ENCODE measurements at places on chromosomes 3 and 15.
A peak's percentile ranks its signal among the peaks of the same experiment; 100 is the strongest.

DNA sequence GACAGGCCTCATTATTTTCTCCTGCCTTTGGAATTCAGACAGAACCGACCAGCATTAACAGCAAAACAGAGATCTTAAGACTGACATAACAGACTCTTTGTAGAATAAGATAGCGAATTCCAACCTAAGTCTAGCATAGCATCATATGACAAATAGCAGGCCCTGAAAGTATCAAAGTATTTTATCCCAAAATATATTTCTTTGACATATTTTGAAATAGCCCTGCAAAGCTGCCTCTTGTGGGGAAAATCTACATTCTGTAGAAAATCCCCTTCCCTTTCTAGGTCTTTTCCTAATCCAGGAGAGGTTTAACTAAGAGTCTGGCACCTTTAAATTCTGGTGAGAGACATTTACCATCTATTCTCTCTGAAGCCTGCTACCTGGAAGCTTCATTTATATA lies 34.4 kb upstream of the STRIT1 start:
- DNase-seq: no peak

- no peak for DNase-seq
These were observed 84.2 kb downstream of the FGF7 start for GRCh38 chr15:49507261-49507660.

DNA sequence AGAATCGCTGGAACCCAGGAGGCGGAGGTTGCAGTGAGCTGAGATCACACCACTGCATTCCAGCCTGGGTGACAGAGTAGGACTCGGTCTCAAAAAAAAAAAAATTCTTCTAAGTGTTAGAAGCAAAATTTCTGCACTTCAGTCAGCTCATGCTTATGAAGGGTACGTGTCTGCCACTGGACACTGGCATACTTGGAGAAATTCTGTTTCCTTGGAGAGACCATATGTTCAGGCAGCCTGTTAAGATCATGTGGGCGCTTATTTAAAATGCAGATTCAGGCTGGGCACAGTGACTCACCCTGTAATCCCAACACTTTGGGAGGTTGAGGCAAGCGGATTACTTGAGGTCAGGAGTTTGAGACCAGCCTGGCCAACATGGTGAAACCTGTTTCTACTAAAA lies 85.6 kb upstream of the IQSEC1 start:
- no peak for DNase-seq

DNA sequence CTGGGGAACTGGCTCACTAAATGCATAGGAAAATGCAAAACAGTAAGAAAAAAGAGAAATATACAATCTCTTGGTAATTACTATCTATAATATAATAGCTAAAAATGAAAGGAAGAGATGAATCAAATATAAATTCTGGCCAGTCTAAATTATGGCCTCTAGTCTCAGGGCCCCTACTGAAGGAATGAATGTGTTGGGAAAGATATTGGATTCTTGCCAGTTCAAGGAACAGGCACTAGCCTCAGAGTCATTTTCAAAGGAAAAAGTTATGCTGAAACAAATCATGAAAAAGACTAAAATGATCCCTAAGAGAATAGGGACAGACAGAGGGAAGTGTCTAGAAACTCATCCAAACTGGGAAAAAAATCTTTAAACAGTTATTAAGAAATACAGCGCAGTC lies 62.4 kb downstream of the C3orf80 start:
- DNase-seq: no peak

DNA sequence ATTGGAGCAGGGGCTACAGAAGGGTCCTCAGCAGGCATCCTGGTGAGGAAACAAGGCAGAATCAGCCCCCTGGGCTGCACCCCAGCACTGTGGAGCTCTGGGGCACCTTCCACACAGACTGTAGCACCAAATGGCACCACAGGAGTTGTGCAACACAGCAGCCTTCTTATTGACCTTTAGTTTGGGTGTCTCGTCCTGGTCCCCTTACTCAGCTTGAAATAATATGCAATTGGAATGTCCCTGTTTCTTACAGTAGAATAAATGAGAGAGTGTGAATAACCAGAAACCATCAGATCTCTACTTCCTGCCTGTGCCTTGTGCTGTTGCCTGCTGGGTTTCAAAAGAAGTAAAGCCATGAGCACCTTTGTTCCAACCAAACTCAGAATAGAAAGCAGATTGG lies 44.5 kb downstream of the RPLP1 start:
- no peak for DNase-seq

GRCh38 chr3:193637831-193638230 lies 44.8 kb downstream of the OPA1 start:
- no peak for DNase-seq

- no peak for DNase-seq
These were observed 27.0 kb downstream of the ATRIP start for GRCh38 chr3:48473617-48473952.

GRCh38 chr3:63803911-63804310 lies 15.2 kb upstream of the C3orf49 start:
- DNase-seq: no peak

DNA sequence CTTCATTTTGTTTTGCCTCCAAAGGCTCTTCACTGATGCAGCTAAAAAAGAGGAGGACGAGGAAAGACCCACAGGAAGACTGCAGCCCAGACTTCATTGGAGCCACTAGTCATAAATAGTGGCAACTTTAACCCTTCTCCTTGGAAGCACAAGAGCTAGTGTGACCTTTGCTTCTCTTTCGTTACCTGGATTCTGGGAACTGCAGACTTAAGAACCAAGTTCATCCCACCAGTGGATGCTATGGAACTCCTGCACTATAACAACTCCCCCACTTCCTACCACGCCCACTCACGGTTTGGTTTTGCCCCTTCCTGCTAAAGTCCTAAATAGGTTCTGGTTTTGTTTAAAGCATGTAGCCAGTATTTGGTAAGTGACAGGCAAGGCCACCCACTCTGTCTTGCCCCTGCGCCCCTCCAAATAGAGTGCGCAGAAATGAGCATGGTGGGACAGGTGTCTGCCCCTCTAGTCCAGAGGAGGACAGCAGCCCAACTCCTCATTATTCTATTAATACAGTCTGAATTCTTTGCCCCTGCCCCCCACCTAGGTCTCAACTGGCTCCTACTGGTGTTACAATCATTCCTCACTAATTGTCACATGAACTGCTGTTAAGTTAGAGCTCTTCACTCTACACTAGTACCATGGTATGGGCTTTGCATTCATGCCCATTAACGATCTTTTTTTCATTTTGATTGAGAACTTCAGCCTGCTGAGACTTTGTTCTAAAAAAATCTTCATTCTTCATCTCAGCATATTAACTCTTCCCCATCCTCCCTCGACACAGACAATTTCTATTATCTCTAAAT lies 504.6 kb downstream of the FOXP1 start:
- DNase-seq: no peak

DNA sequence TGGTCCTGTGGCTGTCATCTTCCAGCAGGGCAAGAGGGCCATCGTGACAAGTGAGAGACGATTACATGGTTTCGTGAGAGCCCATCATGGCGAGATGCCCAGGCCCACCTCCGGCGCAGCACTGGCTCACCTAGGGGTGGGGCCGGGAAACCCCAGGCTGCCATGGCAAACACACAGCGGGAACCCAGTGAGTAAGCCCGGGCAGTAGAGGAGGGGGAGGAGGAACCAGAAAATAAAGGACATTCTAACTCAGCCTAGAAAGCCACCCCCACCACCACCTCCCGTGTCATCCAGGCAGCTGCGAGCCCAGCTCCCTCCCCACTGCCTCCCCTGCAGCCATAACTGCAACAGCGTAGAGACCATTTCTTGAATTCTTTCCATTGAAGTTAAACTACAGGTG lies 52.3 kb downstream of the PCSK6 start:
- DNase-seq: no peak

- no peak for DNase-seq
These were observed 454.0 kb upstream of the ROBO2 start for GRCh38 chr3:76585794-76586392.

- DNase-seq: no peak
These were observed 17.1 kb downstream of the LEKR1 start for GRCh38 chr3:156843071-156843808.

- DNase-seq: no peak
These were observed 45.1 kb upstream of the CP start for GRCh38 chr3:149266736-149267135.

- no peak for DNase-seq
These were observed 19.8 kb downstream of the GNB5 start for GRCh38 chr15:52171386-52171785.

- no peak for DNase-seq
These were observed 126.9 kb upstream of the CNTN4 start for GRCh38 chr3:1971780-1972179.

GRCh38 chr3:99901200-99901926 lies 83.7 kb downstream of the CMSS1 start:
- DNase-seq: no peak

DNA sequence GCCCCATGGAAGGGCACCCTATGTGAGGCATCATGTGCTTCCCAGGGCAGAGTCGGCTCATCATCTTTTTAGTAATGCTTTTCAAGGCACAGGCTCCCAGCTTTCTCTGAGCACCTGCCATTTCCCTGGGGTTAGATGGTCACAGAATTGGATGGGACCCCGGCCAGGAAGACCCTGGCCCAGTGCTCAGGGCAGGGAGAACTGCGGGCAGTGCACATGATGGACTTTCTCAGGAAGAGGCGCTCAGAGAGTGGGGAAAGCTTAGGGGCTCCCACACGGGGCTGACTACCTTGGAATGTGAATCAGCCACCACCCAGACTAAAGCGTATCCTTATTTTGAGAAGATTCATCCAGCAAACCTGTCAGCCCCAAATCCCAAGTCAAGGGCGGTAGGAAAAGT lies 16.5 kb upstream of the SKOR1 start:
- no peak for DNase-seq

- DNase-seq: peak; percentile 33
These were observed 2.1 kb downstream of the CD47 start for GRCh38 chr3:108088697-108089096.

DNA sequence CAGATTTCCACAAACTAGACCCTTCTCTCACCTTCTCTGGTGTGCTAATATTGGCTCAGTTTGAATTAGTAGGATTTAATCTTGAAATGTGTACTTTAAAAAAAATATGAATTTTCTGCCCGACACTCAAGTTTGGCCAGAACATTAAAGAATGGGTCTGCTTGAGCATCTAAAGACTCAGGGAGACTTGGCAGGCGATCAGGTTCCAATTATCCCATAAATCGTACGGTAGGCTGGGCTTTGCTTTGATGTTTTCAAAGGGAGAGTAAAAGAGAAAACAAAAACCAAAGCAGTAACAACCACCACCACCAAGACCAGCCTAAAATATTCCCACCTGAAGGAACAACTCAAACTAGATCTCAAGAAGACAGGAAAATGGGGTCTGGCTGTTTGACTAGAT lies 230.8 kb downstream of the EBLN2 start:
- DNase-seq: no peak

GRCh38 chr3:139434764-139435307 lies 41.5 kb downstream of the RBP2 start:
- DNase-seq: no peak

- DNase-seq: no peak
These were observed 44.0 kb downstream of the EDEM1 start for GRCh38 chr3:5231487-5231886.

- DNase-seq: no peak
These were observed 237.5 kb upstream of the CHRM5 start for GRCh38 chr15:33730815-33731214.

DNA sequence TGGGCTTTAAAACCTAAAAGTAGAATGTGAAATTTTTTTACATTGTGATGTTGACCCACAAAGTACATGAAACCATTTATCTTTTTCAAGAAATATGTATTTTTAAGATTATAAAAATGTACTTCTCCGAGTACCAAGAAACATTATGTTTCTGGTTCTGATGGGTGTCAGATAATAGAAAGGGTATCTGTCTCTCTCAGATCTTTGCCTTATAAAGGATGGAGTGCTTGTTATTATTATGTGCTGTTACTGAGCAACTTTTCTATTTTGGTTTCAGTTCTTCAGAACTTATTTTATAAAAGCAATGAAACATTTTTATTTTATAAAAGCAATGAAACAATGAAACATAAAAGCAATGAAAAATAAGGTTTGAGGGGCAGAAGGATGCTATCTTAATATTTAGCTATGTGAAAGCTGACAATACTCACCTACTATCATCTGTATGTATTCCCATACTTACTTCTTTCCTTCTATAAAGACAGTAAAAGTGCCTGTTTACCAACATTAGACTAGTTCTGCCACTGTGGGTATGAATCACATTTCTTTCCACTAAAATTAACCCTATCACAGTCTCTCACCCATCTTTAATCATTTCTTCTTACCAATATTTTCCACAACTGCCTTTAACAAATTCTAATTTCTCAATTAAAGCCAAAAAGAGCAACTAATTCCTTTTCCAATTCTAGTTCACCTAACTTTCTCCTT lies 540.7 kb upstream of the KCNMB2 start:
- no peak for DNase-seq

GRCh38 chr3:106210923-106211322 lies 342.1 kb upstream of the CBLB start:
- no peak for DNase-seq

DNA sequence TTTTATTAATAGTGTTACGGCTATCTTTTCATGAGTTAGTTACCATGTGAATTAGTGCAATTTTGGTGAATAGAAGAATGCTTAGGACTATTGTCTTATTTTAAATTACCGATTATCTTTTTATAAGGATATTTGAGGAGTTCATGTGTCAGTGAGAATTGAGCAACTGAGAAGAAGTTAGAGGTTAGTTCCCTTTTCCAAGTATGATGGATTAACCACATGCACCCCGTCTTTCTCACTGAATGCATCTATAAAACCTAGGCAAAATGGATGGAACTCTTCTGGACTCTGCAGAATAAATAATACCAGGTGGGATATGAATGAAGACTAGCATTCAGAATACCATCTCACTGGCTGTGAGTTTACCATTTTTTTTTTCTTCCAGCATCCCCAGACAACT lies 74.3 kb downstream of the TCF12 start:
- DNase-seq: no peak

- DNase-seq: no peak
These were observed 41.4 kb downstream of the NFKBIZ start for GRCh38 chr3:101890716-101891115.

GRCh38 chr3:135166266-135166825 lies 371.3 kb downstream of the EPHB1 start:
- no peak for DNase-seq

DNA sequence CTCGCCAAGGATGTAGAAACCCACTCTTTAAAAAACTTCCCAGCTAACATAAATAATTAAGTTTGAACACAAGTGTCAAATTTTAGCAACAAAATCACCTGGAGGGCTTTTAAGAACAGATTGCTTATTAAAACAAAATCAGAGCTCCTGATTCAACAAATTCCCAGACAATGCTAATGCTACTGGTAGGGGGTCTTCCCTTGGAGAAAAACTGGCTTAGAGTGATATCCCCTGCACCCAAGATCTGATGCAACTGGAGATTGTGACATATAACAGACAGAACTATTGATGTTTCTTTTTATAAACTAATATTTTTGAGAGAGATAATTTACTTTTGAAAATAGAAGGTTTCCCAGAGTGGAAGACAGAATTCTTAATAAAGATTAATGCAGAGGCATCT lies 19.9 kb downstream of the IGSF10 start:
- DNase-seq: no peak

- no peak for DNase-seq
These were observed 31.9 kb downstream of the RASGRP1 start for GRCh38 chr15:38532728-38533127.

Measured in activated CD4-positive, alpha-beta T cell treated with anti-CD3 and anti-CD28 coated beads for 4 hours (primary cell).